H7 (cell line): ENCODE measurements at places on chromosomes 3 and 15. TPM values are rescaled to one million over a fixed set of nuclear protein-coding genes. Genes with fewer than 3 reads are reported as not detected.

- DNase-seq = no peak
Observed at GRCh38 chr15:92813485-92813884, 86.6 kb upstream of the CHD2 start.

DNA sequence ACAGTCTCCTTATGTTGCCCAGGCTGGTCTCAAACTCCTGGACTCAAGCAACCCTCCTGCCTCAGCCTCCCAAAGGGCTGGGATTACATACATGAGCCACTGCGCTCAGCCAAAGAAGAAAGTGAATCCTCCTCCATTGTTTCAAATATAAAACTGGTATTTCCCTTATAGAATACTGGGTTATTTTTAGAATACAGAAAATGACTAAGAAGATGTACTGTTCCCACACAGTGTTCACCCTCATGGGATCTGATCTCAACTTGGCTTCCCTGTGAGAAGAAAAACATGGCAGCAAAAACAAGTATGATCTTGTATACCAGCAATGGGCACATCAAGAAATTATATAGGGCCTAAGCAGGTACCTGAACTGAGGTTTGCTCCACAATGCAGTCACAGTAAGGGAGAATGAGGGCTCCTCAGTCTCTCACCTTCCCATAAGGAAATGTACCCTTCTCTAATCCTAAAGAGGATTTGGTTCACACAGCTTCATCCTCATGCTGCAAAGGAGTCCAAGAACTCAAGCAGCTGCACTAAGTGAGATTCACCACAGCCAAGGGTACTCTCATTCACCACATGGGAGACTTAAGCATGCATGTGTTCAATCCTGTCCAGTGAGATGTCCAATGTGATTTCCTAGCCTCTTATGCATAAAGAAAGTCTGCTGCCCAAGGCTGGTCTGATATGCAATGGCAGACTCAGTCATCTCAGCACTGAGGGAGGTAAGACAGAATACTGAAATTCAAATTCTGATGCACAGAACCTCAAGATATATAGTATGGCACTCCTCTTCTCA, 25.8 kb downstream of the USP4 start:
- no peak for DNase-seq

GOLGA8H gene
- total RNA-seq = 0.44 and 0.45 TPM in 2 replicates

DNA sequence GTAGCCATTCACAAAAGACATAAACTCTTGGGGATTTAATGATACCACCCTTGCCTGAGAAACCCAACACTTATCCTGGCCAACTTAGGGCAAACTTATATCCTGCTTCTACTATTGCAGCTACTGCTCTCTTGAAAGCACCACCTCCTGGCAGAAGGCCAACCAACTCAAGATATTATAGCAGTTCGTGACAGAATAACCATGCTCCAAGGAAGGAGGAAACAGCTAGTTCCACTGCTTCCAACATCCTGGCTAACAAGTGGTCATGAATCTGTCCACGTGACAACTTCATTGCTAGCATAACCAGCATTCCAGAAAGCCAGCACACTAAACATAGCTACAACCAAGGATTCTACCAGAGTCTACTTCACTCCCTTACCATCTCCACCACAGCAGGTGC, 1037.5 kb downstream of the TBL1XR1 start:
- no peak for DNase-seq

GRCh38 chr15:34240537-34240936, 15.7 kb downstream of the EMC4 start:
- DNase-seq = no peak

DNA sequence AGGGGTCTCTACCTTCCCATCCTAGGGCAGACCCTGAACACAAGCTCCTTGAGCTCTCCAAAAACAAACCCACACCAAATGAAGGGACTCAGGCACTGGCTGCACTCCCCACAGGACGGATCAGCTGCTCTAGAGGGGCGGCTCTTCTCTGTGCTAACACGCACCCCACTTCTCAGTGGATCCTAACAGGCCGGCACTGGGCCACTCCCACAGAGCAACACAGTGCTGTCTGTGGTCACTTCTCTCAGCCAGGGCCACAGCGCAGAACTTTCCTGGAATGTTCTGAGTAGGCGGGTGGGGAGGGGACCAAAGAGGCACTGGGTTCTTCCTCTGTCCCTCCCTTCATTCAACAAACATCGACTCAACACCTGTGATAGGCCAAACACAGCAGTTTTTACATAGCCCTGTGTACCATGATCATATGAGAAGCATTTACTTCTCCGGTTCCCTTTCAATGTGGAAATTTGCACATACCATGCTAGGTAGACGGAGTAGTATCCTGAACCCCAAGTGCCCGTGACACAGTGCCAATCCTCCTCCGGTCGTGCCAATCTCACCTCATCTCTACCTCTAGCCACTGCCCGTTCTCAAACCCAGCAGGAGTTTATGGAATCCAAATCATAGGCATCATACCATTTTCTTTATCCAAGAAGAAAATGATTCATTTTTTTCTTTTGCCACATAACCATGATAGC, 98.1 kb downstream of the LRIG1 start:
- DNase-seq = no peak

DNA sequence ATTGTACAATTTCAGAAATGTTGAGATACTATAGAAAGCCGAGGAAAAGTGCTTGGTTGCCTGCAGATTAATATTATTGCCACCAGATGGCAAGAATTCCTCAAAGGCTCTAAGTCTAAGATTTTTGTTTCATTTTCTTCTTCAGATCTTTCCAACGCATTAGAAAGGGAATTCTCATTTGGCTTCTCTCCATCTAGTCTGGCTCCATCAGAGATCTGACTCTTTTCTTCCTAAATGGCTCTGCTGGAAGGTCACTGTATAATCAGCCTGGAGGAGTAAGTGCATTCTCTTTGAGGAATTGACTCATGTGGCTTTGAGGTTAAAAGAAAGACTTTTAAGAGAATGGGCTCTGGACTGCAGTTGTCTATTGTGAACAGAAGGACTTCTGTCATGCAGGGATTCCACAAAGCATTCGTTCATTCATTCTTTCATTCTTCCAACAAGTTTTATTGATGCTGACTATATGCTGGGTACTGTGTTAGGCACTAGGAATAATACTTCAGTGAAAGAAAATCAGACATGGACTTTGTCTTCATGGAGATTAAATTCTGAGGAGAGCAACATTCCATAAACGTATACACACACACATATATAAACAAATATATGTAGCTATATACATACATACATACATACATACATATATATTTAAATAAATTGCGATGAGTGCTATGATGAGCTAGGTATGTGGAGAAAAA, 55.3 kb downstream of the SLC28A2 start:
- no peak for DNase-seq

GREM1 gene
- total RNA-seq = 0.38 and 2.0 TPM in 2 replicates

WDR93 gene
- not detected in 2 replicates for total RNA-seq

UPK1B gene
- total RNA-seq = 0.33 and 0.62 TPM in 2 replicates

AADACL2 gene
- total RNA-seq = not detected in 2 replicates

DNA sequence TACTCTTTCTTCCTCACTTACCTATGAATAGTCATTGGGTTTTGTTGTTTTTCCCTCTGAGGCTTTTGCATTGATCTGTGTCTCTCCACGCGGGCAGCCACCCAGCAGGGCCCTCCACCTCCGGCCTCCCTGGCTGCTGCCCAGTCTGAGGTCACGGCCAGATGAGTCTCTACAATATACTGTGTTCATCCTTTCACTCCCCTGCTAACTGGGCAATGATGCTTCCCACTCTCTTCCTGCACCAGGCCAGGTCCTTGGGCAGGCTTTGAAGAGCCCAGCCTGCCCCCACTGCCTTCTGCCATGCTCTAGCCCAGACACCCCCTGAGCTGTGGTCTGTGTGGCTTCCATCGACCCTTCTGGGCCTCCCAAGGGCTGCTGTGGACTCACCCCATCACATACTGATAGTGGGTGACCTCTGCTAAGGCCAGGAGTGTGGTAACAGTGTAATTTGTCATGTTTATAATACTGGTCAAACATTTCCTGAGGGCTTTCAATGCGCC, 18.0 kb downstream of the PDIA5 start:
- DNase-seq = no peak

CCDC9B gene
- 0.03 and 0.18 TPM in 2 replicates for total RNA-seq

CCDC191 gene
- total RNA-seq = 0.80 and 2.4 TPM in 2 replicates

CPN2 gene
- total RNA-seq = 0.21 TPM in 1 of 2 replicates, not detected in the other

- no peak for DNase-seq
Observed at GRCh38 chr15:93523481-93523880, 434.5 kb upstream of the RGMA start.

EHD4 gene
- total RNA-seq = 22.0 and 22.2 TPM in 2 replicates

GRCh38 chr15:40016224-40016865, 22.6 kb downstream of the SRP14 start:
- DNase-seq = no peak
